ENCODE measurements at places on chromosomes 1 and 21. TPM values are rescaled to one million over a fixed set of nuclear protein-coding genes. Genes with fewer than 3 reads are reported as not detected.

DNA sequence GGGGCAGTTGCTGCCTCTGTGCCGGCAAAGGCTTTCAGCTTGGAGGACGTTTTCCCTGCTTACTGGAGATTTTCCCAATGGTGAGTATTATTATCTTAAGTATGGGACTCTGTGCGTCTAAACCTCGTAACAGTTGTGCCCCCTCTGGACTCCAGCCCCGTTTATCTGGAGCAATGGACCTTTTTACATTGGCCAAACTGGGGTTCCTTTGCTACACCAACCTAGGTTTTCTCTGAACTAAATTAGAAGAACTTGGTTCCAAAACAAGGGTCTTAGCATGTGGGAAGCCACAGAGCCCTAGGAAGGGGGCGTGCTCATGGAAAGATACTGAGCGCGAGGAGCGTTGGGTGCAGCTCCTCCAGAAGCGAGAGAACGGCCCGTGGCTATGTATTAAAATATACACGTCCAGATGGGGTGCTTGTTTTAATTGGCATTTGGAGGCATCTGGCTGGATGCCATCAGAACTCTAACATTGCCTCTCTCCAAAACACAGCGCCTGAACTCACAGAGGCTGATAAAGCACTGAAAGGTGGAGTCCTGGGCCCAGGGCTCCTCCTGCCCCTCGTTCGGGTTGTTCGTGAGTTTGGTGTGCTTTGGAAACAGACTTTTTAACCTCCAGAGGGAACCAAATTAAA is 28.4 kb downstream of the POFUT2 start:
- no peak overlapping the region for H3K27ac ChIP-seq
- H3K4me3 ChIP-seq, result no peak overlapping the region
- no peaks in the 10 kb centered on the region for H3K4me1 ChIP-seq
- H3K27me3 ChIP-seq, result no peaks in the 10 kb centered on the region
- peaks cover 9% of the 10 kb centered on the region for H3K36me3 ChIP-seq

GRCh38 chr1:17955302-17956285 is 152.0 kb upstream of the IGSF21 start:
- DNase-seq, result no peak
- H3K27me3 ChIP-seq, result no peaks in the 10 kb centered on the region
- no peak overlapping the region for H3K27ac ChIP-seq
- H3K36me3 ChIP-seq, result no peaks in the 10 kb centered on the region
- H3K4me1 ChIP-seq, result no peaks in the 10 kb centered on the region
- no peak overlapping the region for H3K4me3 ChIP-seq

DNA sequence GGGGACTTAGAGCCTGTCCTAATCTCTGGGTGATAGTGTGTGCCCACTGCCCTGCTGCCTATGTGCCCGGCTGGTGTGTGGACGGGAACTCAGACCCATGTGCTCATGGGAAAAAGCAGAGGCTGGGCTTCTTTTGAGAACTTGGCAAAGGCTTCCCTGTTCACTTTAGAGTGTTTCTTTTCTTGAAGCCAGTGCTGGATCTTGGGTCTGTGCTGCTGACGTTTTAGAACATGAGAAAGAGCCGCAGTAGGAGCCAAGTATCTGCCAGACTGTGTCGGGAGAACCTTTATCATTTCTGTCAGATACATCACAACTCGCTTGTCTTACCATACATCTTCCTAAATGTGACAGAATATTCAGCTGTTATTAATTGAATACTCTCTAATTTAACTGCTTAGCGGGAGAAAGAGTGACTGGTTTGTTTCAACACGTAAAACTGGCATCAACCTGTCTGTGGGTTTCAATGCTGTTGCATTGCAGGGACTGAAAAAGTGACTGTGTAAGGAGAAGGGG is 195.2 kb downstream of the PBX1 start:
- DNase-seq, result peak; percentile 78
- peak overlapping the region; percentile 84 for H3K27ac ChIP-seq
- no peaks in the 10 kb centered on the region for H3K36me3 ChIP-seq
- no peaks in the 10 kb centered on the region for H3K4me1 ChIP-seq

DNA sequence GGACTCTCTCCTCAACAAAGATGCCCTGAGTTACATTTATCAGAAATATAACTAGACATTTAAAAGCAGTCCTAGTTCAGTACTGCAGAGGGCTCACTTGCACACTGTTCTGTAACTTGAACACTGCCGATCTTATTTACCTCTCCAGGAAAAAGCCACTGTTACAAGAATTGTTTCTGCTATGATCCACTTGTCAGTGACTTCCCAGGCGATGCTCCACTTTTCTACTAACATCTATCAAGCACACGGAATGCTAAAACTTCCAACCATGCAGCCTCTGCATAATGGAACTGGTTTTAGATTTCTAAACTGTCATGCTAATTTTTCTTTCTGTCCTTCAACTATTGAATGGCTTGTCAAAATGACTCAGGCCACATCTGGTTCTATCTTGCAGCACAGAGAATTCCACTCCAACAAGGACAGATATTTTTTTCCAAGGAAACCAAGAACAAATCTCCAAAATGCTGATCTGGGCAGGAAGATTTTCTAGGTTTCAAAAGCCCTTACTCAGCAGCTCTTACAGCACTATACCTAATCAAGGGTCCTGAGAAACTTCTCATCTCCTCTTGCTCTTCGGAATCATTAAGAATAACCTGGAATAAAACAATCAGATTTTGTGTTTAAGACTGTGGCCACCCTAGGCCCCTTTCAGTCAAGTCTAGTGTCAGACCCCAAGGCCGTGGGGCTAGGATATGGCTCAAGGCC is 9.9 kb downstream of the SEC16B start:
- H3K27me3 ChIP-seq, result no peaks in the 10 kb centered on the region
- DNase-seq, result no peak
- no peaks in the 10 kb centered on the region for H3K4me1 ChIP-seq
- H3K27ac ChIP-seq, result no peak overlapping the region
- no peak overlapping the region for H3K4me3 ChIP-seq
- peaks cover 28% of the 10 kb centered on the region for H3K36me3 ChIP-seq

- peaks cover 8% of the 10 kb centered on the region for H3K4me1 ChIP-seq
- H3K27ac ChIP-seq, result no peak overlapping the region
- no peaks in the 10 kb centered on the region for H3K27me3 ChIP-seq
- DNase-seq, result no peak
Measured at GRCh38 chr1:32768110-32768850, 48.9 kb downstream of the YARS1 start.

GRCh38 chr1:202274611-202275010 is 67.1 kb downstream of the UBE2T start:
- H3K4me3 ChIP-seq, result no peak overlapping the region
- no peaks in the 10 kb centered on the region for H3K4me1 ChIP-seq
- H3K27me3 ChIP-seq, result no peaks in the 10 kb centered on the region
- no peaks in the 10 kb centered on the region for H3K36me3 ChIP-seq

DNA sequence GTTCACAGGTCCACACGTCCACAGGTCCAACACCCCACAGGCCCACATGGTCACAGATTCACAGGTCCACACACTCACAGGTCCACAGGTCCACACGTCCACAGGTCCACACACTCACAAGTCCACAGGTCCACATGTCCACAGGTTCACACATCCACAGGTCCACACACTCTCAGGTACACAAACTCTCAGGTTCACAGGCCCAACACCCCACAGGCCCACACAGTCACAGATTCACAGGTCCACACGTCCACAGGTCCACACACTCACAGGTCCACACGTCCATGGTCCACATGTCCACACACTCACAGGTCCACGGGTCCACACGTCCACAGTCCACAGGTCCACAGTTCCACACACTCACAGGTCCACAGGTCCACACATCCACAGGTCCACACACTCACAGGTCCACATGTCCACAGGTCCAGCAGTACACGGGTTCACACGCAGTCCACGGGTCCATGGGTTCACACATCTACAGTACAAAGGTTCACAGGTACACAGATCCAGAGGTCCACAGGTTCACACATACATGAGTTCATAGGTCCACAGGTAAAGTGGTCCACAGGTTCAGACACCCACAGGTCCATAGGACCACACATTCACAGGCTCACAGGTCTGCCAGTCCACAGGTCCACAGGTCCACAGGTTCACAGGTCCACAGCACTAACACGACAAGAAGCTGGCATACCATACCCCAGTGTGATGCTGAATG is 39.3 kb upstream of the COL6A2 start:
- peak overlapping the region; percentile 99 for H3K27ac ChIP-seq
- peaks cover 36% of the 10 kb centered on the region for H3K4me1 ChIP-seq

GRCh38 chr1:201332616-201333335 is 44.7 kb downstream of the TNNT2 start:
- no peaks in the 10 kb centered on the region for H3K27me3 ChIP-seq
- H3K4me3 ChIP-seq, result no peak overlapping the region
- H3K4me1 ChIP-seq, result no peaks in the 10 kb centered on the region
- no peak for DNase-seq
- H3K27ac ChIP-seq, result no peak overlapping the region
- no peaks in the 10 kb centered on the region for H3K36me3 ChIP-seq

GRCh38 chr1:84698151-84699110 is 8.2 kb upstream of the SSX2IP start:
- peaks cover 26% of the 10 kb centered on the region for H3K4me1 ChIP-seq
- H3K27ac ChIP-seq, result peak overlapping the region; percentile 73
- H3K4me3 ChIP-seq, result peak overlapping the region; percentile 17
- H3K36me3 ChIP-seq, result no peaks in the 10 kb centered on the region

Gene ATP6V1G3
- total RNA-seq, result not detected

Data from ascending aorta (tissue), 2 donors.